ENCODE measurements at places on chromosomes 4 and X.
A peak's percentile ranks its signal among the peaks of the same experiment; 100 is the strongest.

GRCh38 chr4:3301450-3302172 lies 8.8 kb downstream of the RGS12 start:
- no peak for DNase-seq

GRCh38 chr4:75004755-75005668 lies 72.1 kb downstream of the PARM1 start:
- no peak for DNase-seq

DNA sequence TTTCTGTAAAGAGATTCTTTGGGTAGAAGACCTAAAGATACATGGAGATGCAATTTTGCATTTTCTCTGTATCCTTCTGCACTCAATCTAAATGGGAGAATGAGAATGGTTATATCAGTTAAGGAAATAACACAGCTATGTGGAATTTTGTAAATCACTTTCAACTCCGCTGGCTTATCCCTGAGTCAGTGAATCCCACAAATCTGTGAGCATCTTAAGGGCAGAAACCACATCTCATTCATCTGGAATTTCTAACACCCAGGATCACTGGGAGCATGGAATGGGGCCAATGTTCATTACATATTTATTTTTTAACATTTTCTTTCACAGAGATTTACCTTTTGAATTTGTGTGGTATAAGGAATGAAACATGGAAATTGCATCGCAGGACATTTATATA lies 167.8 kb downstream of the CFAP47 start:
- peak; percentile 7 for DNase-seq

GRCh38 chr4:34187056-34187455 lies 2057.3 kb downstream of the ARAP2 start:
- DNase-seq, result no peak

- DNase-seq, result no peak
These were observed 193.1 kb upstream of the PITX2 start for GRCh38 chr4:110815950-110816349.

- DNase-seq, result no peak
These were observed 2.1 kb upstream of the DHRSX start for GRCh38 chrX:2502668-2503519.

DNA sequence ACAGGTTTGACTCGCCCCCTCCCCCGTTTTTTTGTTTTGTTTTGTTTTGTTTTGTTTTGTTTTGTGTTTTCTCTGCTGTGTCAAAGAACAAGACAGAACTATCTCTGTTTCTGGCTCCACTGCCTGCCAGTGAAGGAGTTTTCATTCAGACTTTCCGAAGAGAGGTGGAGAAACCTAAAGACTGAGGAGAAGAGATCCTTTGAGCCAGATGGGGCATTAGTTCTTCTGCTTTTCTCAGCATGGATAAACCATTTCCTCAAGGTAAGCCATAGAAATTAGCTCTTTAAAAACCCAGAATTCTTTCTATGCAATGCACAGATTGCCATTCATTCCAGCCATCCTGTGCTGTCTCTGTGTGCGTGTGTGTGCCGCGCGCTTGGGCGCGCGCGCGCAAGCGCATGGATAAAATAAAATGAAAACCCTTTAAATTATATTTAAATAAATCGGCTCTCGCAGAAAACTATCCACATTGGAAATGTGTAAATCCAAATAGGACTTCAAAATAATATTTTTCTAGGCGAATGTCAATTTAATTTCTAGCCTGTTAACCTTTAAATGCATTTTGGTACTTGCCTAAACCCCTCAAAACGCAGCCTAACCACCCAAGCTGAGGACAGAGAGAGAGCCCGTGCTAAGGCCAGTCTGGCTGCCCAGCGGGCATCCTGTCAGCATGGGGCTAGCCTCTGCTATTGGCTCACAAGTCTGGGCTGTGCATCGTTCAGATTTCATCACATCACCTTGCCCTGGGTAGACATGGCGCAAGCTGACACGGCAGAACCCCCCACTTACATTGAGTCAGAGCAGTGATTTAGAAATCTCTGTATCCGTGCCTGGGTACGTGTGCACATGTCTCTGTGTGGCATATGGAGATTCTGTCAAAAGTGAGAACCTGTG lies 113.0 kb upstream of the VAMP7 start:
- DNase-seq, result peak; percentile 29

GRCh38 chr4:16007471-16008095 lies 44.6 kb upstream of the FGFBP2 start:
- no peak for DNase-seq

GRCh38 chrX:11189097-11189496 lies 78.0 kb downstream of the HCCS start:
- DNase-seq, result no peak

- no peak for DNase-seq
These were observed 57.1 kb downstream of the PDLIM5 start for GRCh38 chr4:94508806-94509205.

DNA sequence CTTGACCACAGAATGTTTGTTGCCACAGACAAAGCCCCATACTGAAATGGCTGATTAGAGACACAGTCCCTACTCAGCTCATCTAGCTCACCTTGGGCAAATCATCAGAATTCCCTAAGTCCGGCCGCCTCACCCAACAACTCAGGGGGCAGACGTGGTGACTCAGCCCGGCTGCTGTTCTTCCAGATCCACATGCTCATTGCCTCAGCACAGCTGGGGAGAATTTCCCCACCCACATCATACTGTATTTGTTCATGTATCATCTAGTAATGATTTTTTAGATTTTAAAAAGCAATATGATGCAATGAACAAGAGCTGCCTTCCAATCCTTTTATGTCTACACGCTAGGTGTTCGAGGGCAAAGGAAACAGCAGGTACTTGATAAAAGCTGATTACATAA lies 333.8 kb upstream of the TENM3 start:
- DNase-seq, result no peak

DNA sequence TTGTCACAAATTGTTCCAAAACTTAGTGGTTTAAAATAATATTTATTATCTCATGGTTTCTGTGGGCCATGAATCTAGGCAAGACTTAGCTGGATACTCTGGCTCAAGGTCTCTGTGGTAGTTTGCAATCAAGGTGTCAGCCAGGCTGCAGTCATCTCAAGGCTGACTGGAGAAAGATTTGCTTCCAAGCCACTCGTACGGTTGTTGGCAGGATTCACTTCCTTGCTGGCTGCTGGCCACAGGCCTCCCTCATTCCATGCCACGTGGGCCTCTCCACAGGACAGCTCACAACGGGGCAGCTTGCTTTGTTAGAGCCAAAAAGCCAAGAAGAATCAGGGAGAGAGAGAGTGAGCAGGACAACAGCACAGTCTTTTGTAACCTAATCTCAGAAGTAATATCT lies 101.4 kb downstream of the WWC2 start:
- no peak for DNase-seq

GRCh38 chrX:98398542-98398941 lies 1514.8 kb downstream of the RPA4 start:
- no peak for DNase-seq

DNA sequence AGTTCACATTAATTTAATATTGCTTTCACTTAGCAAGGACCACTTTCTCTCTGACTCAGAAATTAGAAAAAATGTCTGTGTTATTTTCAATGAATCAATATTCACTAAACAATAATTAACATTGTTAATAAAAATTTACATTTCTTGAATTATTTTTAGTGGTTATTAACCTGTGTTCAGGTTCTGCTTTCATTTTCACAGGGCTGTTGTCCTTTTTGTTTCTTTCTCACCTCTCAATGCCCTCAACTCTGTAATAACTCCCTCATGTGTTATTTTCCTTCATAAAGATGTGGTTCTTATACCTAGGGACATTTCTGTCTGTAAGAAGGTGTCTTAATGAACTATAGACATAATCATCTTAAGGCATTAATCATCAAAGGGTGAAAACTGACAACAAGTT lies 43.1 kb upstream of the PRR27 start:
- no peak for DNase-seq

GRCh38 chr4:67892253-67892652 lies 8.5 kb upstream of the TMPRSS11D start:
- no peak for DNase-seq

- DNase-seq, result no peak
These were observed 18.6 kb downstream of the SHOX start for GRCh38 chrX:649166-649565.

- no peak for DNase-seq
These were observed 48.9 kb downstream of the TMEM156 start for GRCh38 chr4:38983291-38983690.

- no peak for DNase-seq
These were observed 38.3 kb downstream of the RAP2C start for GRCh38 chrX:132180929-132181328.

DNA sequence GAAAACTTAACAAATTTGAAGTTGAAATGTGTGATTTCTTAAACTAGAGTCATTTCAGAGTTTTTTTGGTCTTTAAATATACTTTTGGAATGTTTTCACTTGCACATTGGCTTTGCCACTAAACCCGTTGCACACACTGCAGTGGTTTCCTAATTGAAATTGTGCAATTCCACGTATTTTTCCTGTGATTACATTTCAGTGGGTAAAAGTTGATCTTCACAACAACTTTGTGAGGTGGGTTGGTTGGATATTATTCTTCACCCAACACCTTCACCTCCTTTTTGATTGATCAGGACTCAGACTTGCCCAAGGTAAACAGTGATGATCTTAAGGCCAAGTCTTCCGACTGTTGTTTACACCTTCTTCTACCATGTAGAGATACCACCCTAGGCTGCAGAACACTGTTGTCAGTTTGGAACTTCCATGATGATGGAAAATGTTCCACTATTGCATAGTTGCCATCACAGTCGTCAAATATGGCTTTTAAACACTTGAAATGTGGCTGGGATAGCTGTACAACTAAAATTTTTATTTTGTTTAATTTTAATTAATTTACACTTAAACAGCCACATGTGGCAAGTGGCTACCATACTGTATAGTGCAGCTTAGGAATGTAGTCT lies 13.7 kb downstream of the SEPTIN11 start:
- no peak for DNase-seq

DNA sequence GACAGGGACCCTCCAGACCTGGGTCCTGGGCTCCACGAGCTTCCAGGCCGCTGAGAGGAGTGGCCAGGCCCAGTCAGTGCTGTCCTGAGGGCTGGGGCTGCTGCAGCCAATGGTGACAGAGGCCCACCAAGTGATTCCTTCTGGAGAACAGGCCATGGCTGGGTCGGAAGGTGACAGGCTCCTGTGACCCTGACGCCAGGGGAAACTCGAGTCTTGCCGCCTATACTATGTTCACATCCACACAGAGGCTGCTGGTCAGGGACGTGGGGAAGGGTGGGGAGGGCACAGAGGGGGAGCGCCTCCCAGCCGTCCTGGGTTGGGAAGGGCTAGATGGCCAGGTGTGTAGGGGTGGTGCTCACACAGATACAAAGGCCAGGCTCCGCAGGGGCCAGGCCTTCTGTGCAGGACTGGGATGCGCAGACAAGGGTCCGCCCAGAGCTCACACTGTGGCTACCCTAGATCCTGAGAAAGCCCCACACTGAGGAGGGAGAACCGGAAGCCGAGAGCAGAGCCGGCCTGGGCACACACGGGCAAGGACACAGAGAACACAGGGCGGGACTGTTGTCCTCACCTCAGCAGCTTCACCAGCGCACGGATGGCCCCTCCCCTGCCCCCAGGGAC lies 81.4 kb downstream of the HTRA3 start:
- no peak for DNase-seq

- peak; percentile 30 for DNase-seq
These were observed 25.1 kb upstream of the JAKMIP1 start for GRCh38 chr4:6225469-6225868.

- DNase-seq, result no peak
These were observed 34.5 kb downstream of the CHRNA9 start for GRCh38 chr4:40369437-40370274.

GRCh38 chr4:159014859-159015258 lies 88.0 kb upstream of the RAPGEF2 start:
- no peak for DNase-seq

GRCh38 chr4:41935652-41936021 lies 408 bp downstream of the TMEM33 start:
- no peak for DNase-seq

DNA sequence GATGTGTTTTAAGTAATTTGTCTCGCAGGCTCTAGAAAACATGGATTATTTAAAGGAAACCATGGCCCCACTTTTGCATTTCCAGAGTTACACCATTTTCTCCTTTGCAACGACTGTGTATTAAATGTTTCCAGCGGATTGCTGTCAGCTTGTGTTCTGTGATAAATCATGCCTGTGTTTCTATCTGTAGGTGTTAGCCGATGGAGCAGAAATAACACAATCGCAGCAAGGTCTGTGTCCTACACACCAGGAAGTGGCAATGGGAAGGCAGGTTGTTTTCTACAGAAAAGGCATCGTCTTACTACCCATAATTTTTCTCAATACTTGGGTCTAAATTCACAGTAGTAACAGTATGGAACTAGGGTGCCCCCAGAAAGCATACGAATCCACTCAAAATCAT lies 590.1 kb downstream of the NLGN4X start:
- no peak for DNase-seq

GRCh38 chrX:11908371-11908770 lies 150.3 kb downstream of the MSL3 start:
- no peak for DNase-seq

DNA sequence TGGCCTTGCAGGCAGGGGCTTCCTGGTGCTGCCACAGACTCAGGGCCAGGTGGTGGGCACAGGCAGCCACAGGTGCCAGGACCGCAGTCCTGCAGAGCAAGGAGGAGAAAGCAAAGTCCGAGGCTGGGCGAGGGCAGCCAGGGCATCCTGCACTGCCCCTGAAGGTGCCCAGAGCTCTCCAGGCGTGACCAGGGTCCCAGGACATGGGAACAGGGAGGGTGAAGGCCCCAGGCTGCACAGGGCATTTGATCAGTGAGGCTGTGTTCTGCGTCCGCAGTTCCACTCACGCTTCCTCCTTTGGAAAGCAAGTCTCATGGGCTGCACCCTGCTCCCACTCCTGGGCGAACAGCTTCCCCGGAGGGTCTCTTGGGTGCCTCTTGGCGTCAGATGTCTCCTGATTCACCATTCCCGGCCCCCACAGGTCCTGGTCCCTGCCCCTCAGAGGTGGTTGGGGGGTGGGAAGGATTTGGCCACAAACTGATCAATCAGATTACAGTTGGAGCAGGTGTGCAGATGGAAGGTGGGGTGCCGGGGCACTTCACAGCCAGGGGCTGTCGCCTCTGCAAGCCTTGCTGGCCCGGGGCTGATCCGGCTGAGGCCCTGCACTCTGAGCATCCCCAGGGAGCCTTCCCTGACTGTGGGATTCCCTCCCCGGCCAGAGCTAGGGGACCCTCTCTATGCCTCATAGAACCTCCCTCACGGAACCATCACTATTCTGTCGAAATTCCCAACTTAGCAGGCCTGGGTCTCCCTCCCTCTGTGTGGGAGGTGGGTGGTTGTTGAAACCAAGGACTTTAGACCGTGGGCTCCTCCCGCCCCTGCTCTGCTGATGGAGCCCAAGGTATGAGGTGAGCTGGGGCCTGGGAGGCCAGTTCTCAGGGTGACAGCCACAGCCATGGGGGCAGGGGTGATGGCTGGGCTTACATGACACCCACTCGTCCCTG lies 3.3 kb downstream of the SH3TC1 start:
- no peak for DNase-seq

- no peak for DNase-seq
These were observed 869 bp upstream of the ADD1 start for GRCh38 chr4:2842687-2843262.
